ENCODE measurements at places on chromosomes 13 and 19.

DNA sequence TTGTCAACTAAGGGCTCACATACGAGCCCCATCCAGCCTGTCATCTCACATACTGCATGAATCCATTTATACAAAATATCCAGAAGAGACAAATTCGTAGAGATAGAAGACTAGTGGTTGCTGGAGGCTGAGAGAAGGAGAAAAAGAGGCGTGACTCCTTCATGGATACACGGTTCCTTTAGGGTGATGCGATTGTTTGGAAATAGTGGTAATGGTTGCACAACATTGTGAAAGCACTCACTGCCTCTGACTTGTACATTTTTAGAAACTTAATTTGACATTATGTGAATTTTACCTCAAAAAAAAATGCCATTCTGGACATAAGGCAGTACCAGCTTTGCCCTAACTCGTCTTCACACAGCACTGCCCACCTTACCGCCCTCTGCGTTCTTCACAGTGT lies 27.3 kb downstream of the IGFL1 start:
- H3K27me3 ChIP-seq: no peaks in the 10 kb centered on the region
- H3K36me3 ChIP-seq: no peaks in the 10 kb centered on the region
- H3K4me1 ChIP-seq: no peaks in the 10 kb centered on the region

GRCh38 chr19:4009990-4010807 lies 2.7 kb downstream of the PIAS4 start:
- no peak overlapping the region for H3K27ac ChIP-seq
- no peak for DNase-seq
- no peak overlapping the region for H3K4me3 ChIP-seq

DNA sequence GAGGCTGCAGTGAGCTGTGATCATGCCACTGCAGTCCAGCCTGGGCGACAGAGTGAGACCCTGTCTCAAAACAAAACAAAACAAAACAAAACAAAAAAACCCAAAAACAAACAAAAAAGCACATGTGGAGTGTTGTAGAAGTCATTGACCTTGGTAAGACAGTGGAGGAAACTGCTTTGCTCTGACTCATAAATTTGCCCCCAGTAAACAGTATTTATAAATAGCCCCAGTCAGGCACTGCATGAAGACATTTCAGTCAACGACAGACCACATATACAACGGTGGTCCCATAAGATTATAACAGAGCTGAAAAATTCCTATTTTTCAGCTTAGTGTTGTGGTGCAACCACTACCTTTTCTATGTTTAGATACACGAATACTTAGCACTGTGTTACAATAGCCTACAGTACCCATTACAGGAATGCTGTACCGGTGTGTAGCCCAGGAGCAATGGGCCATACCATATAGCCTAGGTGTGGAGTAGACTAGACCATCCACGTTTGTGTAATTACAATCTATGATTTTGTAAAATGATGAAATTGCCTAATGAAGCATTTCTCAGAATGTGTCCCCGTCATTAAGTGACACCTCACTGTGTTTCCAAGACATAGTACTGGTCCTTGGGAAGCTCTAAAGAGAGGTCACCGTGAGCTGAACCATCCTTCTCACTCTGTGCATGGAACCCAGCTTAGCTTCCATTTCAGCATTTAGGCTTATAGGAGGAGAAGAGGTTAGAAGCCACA lies 1.1 kb downstream of the ARL11 start:
- no peaks in the 10 kb centered on the region for H3K27me3 ChIP-seq
- H3K4me3 ChIP-seq: no peak overlapping the region
- H3K36me3 ChIP-seq: no peaks in the 10 kb centered on the region
- no peak overlapping the region for H3K27ac ChIP-seq
- no peak for DNase-seq
- H3K4me1 ChIP-seq: no peaks in the 10 kb centered on the region

GRCh38 chr19:7698583-7698982 lies 3.3 kb downstream of the FCER2 start:
- no peaks in the 10 kb centered on the region for H3K4me1 ChIP-seq
- H3K36me3 ChIP-seq: no peaks in the 10 kb centered on the region
- no peak overlapping the region for H3K27ac ChIP-seq

- DNase-seq: no peak
- no peak overlapping the region for H3K27ac ChIP-seq
- H3K4me3 ChIP-seq: no peak overlapping the region
- H3K27me3 ChIP-seq: no peaks in the 10 kb centered on the region
Observed at GRCh38 chr13:52924289-52925148, 76.1 kb upstream of the PCDH8 start.

GRCh38 chr13:68345963-68346531 lies 1115.9 kb upstream of the PCDH9 start:
- no peak overlapping the region for H3K27ac ChIP-seq
- no peak for DNase-seq
- no peaks in the 10 kb centered on the region for H3K4me1 ChIP-seq
- H3K27me3 ChIP-seq: no peaks in the 10 kb centered on the region

GRCh38 chr13:113065406-113066141 lies 40.0 kb upstream of the F7 start:
- no peak overlapping the region for H3K27ac ChIP-seq
- no peak for DNase-seq
- H3K4me3 ChIP-seq: no peak overlapping the region
- H3K4me1 ChIP-seq: no peaks in the 10 kb centered on the region

GRCh38 chr13:44040070-44040817 lies 160.5 kb downstream of the LACC1 start:
- DNase-seq: no peak
- H3K4me1 ChIP-seq: no peaks in the 10 kb centered on the region
- H3K27ac ChIP-seq: no peak overlapping the region
- no peaks in the 10 kb centered on the region for H3K36me3 ChIP-seq
- H3K4me3 ChIP-seq: no peak overlapping the region

GRCh38 chr13:24355103-24355502 lies 45.7 kb downstream of the C1QTNF9 start:
- no peaks in the 10 kb centered on the region for H3K4me1 ChIP-seq
- no peak for DNase-seq
- H3K27ac ChIP-seq: no peak overlapping the region
- H3K4me3 ChIP-seq: no peak overlapping the region
- no peaks in the 10 kb centered on the region for H3K36me3 ChIP-seq

DNA sequence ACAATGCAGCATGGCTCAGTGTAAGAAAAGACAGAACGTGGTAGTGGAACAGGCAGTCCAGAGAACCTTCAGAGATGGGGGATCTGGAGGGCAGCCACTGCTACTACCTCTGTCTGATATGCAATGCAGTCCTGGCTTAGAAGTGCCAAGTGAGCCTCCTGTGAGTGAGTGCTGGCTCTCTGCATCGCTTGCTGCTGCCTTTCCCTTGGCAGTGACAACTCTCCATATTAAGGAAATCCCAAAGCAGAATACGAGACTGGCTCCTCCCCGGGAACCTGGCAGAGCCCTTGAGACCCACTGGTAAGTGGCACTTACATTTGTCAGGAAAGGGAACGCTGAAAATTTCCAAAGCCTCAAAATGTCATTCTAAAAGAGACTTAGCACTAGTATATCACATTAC lies 7.5 kb downstream of the DOCK9 start:
- no peaks in the 10 kb centered on the region for H3K27me3 ChIP-seq
- no peak for DNase-seq
- H3K4me3 ChIP-seq: no peak overlapping the region
- H3K36me3 ChIP-seq: no peaks in the 10 kb centered on the region
- H3K27ac ChIP-seq: no peak overlapping the region

GRCh38 chr19:2810141-2811091 lies 9.3 kb upstream of the ZNF554 start:
- no peak overlapping the region for H3K27ac ChIP-seq
- H3K4me3 ChIP-seq: no peak overlapping the region
- H3K4me1 ChIP-seq: no peaks in the 10 kb centered on the region
- DNase-seq: no peak
- no peaks in the 10 kb centered on the region for H3K36me3 ChIP-seq

DNA sequence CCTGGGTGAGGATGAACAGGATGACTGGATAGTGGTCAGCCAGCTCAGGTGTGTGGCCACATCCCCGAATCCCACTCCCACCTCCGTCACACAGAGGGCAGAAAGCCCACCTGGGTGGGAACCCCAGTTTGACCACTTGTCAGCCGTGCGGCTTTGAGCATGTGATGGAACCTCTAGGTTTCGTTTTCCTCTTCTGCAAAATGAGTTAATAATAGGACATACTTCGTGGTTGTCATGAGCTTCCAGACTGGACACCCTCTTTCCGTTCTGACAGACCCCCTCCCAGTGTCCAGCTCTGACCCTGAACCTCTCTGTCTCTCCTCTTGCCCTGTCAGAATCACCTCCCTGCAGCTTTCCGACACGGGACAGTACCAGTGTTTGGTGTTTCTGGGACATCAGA lies 1.8 kb downstream of the AXL start:
- H3K27ac ChIP-seq: peak overlapping the region; percentile 69
- no peak overlapping the region for H3K4me3 ChIP-seq
- no peaks in the 10 kb centered on the region for H3K4me1 ChIP-seq
- no peak for DNase-seq
- no peaks in the 10 kb centered on the region for H3K36me3 ChIP-seq

GRCh38 chr19:2201473-2202148 lies 34.5 kb downstream of the PLEKHJ1 start:
- no peak for DNase-seq
- H3K27me3 ChIP-seq: no peaks in the 10 kb centered on the region
- H3K4me1 ChIP-seq: no peaks in the 10 kb centered on the region
- H3K36me3 ChIP-seq: no peaks in the 10 kb centered on the region

DNA sequence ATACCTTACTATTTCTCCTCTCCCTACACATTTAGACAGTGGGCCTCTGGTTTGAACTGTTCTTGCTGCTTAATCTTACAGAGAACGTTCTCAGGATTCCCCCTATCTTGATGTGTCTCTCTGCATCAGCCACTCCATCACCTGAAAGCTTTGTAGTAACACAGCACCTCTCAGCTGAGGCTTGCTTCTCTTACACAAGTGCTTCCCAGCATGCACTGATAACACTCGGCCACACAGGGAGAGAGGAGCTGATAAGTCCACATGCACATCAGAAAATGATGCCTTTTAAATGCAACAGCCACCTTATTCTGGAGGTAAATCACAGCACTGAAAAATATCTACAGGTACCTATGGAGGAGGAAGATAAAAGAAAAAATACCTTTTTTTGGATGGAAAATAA lies 192.2 kb upstream of the TSHZ3 start:
- no peaks in the 10 kb centered on the region for H3K36me3 ChIP-seq
- no peak overlapping the region for H3K27ac ChIP-seq
- no peaks in the 10 kb centered on the region for H3K4me1 ChIP-seq
- no peak overlapping the region for H3K4me3 ChIP-seq
- no peaks in the 10 kb centered on the region for H3K27me3 ChIP-seq

GRCh38 chr13:33479105-33479504 lies 193.6 kb upstream of the STARD13 start:
- H3K36me3 ChIP-seq: no peaks in the 10 kb centered on the region
- DNase-seq: no peak
- no peaks in the 10 kb centered on the region for H3K27me3 ChIP-seq
- H3K4me1 ChIP-seq: no peaks in the 10 kb centered on the region
- no peak overlapping the region for H3K4me3 ChIP-seq

DNA sequence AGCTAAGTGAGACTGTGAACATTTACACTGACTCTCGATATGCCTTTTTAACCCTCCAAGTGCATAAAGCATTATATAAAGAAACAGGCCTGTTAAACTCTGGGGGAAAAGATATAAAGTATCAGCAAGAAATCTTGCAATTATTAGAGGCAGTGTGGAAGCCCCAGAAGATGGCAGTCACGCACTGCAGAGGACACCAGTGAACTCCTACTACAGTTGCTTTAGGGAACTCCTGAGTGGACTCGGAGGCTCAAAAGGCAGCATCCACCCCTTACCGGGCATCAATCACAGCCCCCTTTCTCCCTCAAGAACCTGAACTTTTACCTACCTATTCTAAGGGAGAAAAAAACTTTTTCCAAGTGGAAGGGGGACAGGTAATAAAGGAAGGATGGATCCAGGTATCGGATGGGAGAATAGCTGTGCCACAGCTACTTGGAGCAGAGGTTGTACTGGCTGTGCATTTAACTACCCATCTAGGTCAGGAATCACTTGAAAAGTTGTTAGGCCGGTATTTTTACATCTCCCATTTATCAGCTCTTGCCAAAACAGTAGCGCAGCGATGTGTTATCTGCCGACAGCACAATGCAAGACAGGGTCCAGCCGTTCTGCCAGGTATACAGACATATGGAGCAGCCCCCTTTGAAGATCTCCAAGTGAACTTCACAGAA lies 80.1 kb downstream of the ZNF486 start:
- no peak overlapping the region for H3K4me3 ChIP-seq
- H3K27me3 ChIP-seq: no peaks in the 10 kb centered on the region
- no peaks in the 10 kb centered on the region for H3K4me1 ChIP-seq
- H3K27ac ChIP-seq: no peak overlapping the region

DNA sequence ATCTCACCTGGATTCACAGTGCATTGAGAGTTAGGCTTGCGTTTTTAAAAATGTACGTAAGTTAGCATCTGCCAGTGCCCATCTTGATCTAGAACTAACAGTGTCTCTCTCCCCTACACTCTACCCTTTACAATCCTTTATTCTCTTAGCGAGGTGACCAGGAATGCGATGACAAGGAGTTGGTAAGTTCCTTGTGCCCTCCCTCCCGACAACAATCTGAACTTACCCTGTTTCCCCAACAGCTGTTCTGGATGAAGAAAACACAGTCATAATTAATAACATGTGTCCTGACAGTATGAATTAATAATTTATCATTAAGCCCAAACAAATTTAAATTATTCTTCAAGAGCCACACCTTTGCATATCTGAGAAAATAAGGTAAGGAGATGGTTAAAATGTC lies 6.3 kb downstream of the TSHZ3 start:
- DNase-seq: no peak
- no peak overlapping the region for H3K4me3 ChIP-seq
- H3K27ac ChIP-seq: no peak overlapping the region
- no peaks in the 10 kb centered on the region for H3K4me1 ChIP-seq

DNA sequence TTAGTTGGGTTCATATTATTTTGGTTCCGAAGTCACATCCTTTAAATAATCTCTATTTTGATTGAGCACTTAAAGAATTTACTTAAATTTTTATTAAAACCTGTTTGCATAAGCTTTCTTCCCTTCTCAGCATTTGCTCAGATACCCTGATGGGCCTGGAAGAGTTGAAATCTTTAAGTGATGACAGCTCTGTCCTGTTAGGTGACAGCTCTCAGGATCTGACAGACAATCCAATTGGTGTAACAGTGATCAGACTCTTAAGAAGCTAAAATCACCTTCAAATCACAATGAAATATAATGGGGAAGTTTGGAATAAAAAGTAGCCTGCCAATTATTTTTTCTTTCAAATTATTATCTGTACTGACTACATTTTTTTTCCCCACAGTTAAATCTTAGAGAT lies 284.4 kb downstream of the LMO7 start:
- no peak for DNase-seq
- H3K4me3 ChIP-seq: no peak overlapping the region
- no peaks in the 10 kb centered on the region for H3K36me3 ChIP-seq
- no peaks in the 10 kb centered on the region for H3K27me3 ChIP-seq
- no peaks in the 10 kb centered on the region for H3K4me1 ChIP-seq
- no peak overlapping the region for H3K27ac ChIP-seq

- DNase-seq: peak; percentile 80
- peaks cover 2% of the 10 kb centered on the region for H3K4me1 ChIP-seq
- no peaks in the 10 kb centered on the region for H3K36me3 ChIP-seq
Observed at GRCh38 chr19:34254698-34255432, 511 bp downstream of the GARRE1 start.

- peak overlapping the region; percentile 28 for H3K27ac ChIP-seq
- H3K4me1 ChIP-seq: no peaks in the 10 kb centered on the region
- H3K36me3 ChIP-seq: no peaks in the 10 kb centered on the region
- DNase-seq: peak; percentile 99
- H3K27me3 ChIP-seq: no peaks in the 10 kb centered on the region
Observed at GRCh38 chr19:45455707-45456499, 11.9 kb upstream of the FOSB start.

GRCh38 chr19:58395220-58395978 lies at the start of gene RNF225:
RNF225 (plus strand) TSS chr19:58395656; CDS start chr19:58396090, 434 bp downstream.
- H3K27me3 ChIP-seq: no peaks in the 10 kb centered on the region
- peak; percentile 29 for DNase-seq
- peaks cover 3% of the 10 kb centered on the region for H3K36me3 ChIP-seq
- no peak within 1 kb of the TSS for H3K27ac ChIP-seq
- H3K4me3 ChIP-seq: no peak within 1 kb of the TSS
